ENCODE measurements at places on chromosomes 4 and X. TPM values are rescaled to one million over a fixed set of nuclear protein-coding genes. Genes with fewer than 3 reads are reported as not detected.

- DNase-seq: no peak
These were observed 405.0 kb downstream of the BCOR start for GRCh38 chrX:39692796-39693195.

- no peak for DNase-seq
These were observed 594.7 kb upstream of the GALNT7 start for GRCh38 chr4:172573899-172574298.

DNA sequence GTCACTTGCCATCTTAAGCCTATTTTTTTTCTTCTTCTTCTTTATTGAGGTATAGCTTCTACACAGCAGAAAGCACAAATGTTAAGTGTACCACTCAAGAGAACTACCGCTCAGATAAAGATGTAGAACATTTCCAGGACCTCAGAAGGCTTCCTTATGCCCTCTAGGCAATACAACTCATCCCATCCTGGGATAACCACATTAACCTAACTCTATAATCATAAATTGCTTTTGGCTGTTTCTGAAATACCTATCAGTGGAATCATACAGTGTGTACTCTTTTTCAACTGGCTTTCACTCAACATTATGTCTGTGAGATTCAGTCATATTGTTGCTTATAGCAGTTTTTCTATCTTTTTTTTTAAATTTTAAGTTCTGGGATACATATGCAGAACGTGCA, 51.7 kb downstream of the ARFIP1 start:
- no peak for DNase-seq

- DNase-seq: no peak
These were observed 896.3 kb upstream of the HS3ST1 start for GRCh38 chr4:12324965-12325364.

- peak; percentile 21 for DNase-seq
These were observed 21.0 kb downstream of the MSN start for GRCh38 chrX:65688403-65688871.

DNA sequence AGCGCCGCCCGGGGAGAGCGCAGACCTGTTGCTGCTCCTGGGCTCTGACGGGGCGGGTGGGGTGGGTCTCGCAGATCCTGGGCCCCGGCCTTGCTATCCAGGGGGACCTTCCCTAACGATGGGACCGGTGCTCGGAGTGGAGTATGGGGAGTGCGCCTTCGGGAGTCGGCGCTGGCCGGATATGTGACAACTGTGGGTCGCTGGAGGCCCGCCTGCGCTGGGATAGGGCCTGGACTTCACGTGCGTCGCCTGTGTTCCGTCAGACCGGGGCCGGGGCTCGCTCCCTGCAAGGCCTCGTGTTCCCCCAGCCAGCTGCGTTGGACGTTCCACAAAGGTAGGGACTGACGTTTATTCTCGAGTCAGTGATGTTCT, 1.3 kb downstream of the TBL1X start:
- DNase-seq: no peak

DNA sequence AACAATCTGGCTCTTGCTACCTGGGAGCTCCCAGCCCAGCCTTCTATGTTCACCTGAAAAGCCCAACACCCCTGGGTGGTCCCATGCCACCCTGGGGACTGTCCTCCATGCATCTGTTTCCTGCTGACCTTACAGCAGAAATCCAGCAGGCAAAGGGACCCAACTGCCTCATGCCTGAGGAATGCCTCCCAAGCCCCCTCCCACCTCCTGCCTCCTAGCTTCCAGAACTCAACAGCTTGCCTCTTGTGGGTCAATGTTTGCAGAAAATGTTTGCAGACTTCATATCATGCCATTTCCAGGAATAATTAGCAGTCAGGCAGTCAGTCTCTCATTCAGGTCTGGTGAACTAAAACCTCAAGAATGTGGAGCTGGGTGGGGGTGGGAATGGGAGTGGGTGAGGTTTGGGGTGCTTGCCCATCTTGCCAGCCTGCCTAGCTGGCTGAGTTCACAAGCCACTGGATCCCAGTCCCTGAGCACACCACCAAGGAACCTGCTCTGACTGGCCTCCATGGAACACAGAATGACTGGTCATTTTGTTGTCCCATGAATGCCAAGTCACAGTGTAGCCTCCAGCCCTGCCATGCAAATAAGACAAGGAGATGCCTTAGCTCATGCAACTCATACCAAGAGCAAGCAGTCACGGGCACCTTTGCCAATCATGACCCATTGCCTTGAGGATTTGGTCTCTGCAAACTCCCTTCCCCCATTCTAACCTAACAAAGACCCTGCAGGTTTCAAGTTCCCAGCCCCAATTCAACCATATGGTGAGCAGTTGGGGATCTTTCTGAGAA, 12.1 kb upstream of the PLAC1 start:
- no peak for DNase-seq

DNA sequence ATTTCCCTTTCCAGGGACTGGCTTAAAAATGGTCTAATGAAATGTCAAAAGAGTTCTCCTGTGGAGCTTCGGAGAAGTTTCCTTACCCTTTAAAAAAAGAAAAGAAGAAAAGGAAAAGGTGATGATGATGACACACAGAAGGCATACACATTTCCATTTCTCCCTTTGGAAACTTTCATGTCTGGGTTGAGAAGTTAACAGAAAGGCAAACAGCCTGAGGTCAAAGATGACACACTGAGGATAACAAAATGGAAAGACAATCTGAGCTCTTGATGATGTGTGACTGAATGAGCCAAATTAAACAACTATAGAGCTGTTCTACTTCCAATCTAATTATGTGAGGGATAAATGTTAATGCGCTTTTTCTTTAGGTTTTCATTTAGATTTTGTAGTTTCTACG, 32.2 kb downstream of the NFXL1 start:
- peak; percentile 2 for DNase-seq

- no peak for DNase-seq
These were observed 29.4 kb upstream of the NEUROG2 start for GRCh38 chr4:112545346-112545745.

DNA sequence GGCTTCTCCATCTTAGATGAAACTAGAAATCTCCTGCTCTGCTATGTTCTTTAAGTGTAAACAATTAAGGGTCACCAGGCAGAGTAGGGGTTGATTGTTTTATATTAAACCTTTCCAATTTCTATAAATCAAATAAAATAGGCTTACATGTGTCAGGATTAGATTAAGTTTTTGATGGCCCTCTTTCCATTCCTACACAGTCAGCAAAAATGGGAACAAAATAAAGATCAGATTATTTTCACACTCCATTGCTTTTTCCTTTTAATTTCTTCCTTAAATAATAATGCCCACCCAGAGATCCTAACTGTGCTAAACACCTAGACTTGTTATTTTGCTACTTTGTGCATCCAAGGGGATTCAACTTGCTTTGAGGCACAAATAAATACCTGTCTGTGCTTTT, 381.4 kb upstream of the MAGEB16 start:
- DNase-seq: no peak

GRCh38 chr4:19636451-19636850, 615.3 kb upstream of the SLIT2 start:
- no peak for DNase-seq

DNA sequence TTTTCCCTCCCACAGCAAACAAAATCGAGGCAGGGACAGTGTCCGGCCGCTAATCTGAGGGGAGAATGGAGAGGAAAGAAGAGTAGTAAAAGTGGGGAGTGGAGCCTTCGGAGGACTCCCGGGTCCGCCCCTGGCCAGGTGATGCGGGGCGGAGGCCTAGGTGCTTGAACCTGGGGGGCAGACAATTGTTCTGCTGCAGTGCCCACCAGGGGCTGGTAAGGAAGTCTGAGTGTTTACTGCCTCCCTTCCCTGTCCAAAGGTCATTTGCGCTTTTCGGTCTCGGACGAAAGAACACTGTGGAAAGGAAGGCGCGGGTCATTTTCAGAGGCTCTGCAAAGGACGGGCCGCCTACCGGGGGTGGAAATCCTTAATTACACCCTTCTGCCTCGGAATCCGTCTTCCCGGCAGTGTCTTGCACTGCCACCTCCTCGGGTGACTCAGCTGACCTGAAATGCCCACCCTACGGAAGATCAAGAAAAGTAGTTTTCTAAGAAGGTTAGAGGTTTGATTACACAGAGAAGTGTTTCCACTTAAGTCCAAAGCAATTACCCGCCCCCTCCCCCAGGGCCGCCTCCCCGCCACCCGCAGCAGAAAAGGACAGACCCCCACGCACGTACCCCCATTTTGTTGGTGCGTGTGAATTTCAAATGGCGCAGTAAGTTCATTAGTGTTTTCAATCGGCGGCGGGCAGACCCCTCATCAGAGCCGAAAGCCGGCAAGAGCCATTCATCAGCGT, 99.9 kb upstream of the TENM3 start:
- DNase-seq: no peak

- no peak for DNase-seq
These were observed 10.5 kb upstream of the CHRDL1 start for GRCh38 chrX:110806145-110806544.

ARHGAP6 gene
- total RNA-seq: 0.39 TPM

PLXNB3 gene
- 6.7 TPM for total RNA-seq

PGRMC1 gene
- total RNA-seq: 80.5 TPM

TBC1D1 gene
- 94.7 TPM for total RNA-seq

PPP1R2C gene
- not detected for total RNA-seq

CT83 gene
- total RNA-seq: not detected

NR3C2 gene
- 8.5 TPM for total RNA-seq

ANKRD50 gene
- total RNA-seq: 58.8 TPM

IQSEC2 gene
- total RNA-seq: 0.39 TPM

SPP1 gene
- not detected for total RNA-seq
